Pancreas (tissue), 10 donors: ENCODE measurements at places on chromosomes 6 and 20. TPM values are rescaled to one million over a fixed set of nuclear protein-coding genes. Genes with fewer than 3 reads are reported as not detected.

- H3K27me3 ChIP-seq, result no peaks in the 10 kb centered on the region
- H3K36me3 ChIP-seq, result no peaks in the 10 kb centered on the region
- H3K27ac ChIP-seq, result no peak overlapping the region
Observed at GRCh38 chr6:159577564-159577963, 115.5 kb downstream of the SOD2 start.

DNA sequence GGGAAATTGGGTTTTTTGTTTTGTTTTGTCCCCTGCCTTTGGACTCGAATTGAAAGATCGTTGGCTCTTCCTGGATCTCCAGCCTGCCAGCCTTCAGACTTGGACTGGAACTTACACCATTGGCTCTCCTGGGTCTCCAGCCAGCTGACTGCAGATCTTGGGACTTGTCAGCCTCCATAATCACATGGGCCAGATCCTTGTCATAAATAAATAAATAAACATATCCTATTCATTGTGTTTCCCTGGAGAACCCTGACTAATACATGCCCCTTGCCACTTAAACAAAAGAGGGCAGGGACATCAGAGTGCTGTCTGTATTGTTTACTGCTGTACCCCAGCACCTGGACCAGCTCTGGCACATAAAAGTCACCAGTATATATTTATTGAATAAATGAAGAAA is 101.5 kb downstream of the CAP2 start:
- no peak for DNase-seq
- no peak overlapping the region for H3K4me3 ChIP-seq
- no peak overlapping the region for H3K27ac ChIP-seq
- H3K36me3 ChIP-seq, result no peaks in the 10 kb centered on the region
- no peaks in the 10 kb centered on the region for H3K27me3 ChIP-seq
- no peaks in the 10 kb centered on the region for H3K4me1 ChIP-seq

The TRDN gene
- polyA plus RNA-seq, result 0.21 TPM

The GJA1 gene
- polyA plus RNA-seq, result 3.3 TPM

The VWA7 gene
- 11.9 TPM for polyA plus RNA-seq

DNA sequence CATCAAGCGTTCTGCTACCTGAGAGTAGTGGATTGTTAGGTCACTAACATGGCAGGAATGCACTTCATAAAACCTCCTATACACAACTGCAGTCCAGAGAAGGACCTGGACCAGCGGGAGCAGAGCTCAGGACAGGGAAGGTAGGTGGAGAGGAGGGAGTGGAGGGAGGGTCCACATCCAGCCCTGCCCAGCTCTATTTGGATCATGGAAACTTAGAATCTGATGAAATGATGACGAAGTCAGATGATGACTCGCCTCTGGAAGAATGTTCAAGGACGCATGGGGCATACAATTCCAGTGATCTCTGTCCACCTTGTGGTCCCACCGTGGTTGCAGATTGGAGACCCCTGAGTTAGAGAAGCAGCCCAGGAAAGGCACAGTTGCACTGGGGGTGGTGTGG is 68.8 kb downstream of the CLIC5 start:
- no peaks in the 10 kb centered on the region for H3K36me3 ChIP-seq
- no peaks in the 10 kb centered on the region for H3K4me1 ChIP-seq
- H3K27ac ChIP-seq, result no peak overlapping the region
- DNase-seq, result no peak

The ATP6V1G2 gene
- polyA plus RNA-seq, result 1.9 TPM

DNA sequence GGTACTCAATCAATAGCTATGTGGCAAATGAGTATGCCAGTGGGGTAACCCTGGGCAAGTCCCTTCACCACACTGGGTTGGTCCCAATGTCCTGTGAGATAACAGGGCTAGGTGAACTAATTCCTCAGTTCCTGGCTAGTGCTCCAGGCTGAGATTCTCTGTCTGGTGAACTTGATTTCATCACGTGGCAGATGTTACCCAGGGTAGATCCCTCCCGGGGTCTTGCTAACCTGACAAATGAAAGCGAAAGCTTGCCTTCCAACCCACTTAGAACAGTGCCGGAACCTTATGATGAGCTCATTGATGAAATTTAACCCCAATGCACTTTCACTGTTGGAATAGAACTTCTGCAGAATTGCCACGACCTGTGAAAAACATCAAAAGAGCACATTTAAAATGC is 6.6 kb upstream of the ANKRD60 start:
- H3K36me3 ChIP-seq, result no peaks in the 10 kb centered on the region
- no peak for DNase-seq
- H3K27ac ChIP-seq, result no peak overlapping the region
- H3K27me3 ChIP-seq, result no peaks in the 10 kb centered on the region
- no peaks in the 10 kb centered on the region for H3K4me1 ChIP-seq

DNA sequence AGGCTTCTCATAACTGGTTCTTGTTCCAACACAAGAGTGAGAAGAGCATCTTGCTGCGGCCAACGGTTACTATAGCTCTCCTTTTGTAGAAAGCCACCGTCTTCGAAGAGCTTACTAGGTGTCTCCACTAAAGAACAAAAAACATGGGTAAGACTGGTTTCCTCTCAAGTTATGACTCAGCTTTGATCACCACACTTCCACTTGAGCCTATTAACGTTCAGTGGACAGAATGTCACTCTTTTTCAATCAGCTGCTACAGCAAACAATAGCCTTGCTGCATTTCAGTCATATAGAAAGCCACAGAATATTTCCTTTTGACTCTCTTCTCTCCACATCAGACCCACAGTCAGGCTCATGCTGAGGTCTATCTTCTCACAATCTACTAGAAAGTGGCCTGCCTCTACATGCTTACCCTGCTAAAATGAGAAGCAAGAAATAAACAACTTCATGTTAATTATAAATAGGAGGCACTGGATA is 243.5 kb upstream of the PREP start:
- H3K27ac ChIP-seq, result no peak overlapping the region
- no peak overlapping the region for H3K4me3 ChIP-seq
- H3K4me1 ChIP-seq, result no peaks in the 10 kb centered on the region
- DNase-seq, result no peak
